CD4-positive, alpha-beta T cell treated with Interferon alpha-2 for 1 hour (primary cell): ENCODE measurements at places on chromosomes 16 and 17.
A peak's percentile ranks its signal among the peaks of the same experiment; 100 is the strongest.

GRCh38 chr17:77666881-77667395, 291.6 kb upstream of the TNRC6C start:
- peak; percentile 75 for DNase-seq

DNA sequence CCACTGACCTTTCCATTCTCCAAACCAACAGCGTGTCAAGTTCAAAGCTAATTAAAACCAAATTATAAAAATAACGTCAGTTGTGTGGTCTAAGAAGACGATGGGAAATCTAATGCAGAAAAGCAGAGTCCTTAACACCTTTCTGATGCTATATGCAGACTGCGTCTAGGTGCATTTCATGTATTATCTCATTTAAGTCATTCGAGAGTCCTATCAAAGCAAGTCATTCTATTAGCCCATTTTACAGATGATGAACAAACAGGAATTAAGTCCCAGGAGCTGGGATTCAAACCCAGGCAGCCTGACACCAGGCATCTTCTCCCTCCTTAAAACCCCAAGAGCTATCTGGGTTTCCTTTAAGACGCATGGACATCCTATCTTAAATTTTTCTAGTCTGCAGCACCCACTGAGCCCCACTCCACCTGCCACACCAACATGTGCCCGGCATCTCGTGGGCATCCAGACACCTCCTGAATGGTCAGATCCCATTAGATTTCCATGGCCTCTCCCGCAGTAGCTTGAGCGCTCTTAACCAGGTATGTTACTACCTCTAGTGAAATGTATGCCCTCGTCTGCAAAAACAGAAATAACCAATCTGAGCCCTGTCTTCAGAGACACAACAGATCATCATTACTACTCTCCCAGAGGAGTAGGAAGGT, 115.1 kb downstream of the ZFHX3 start:
- DNase-seq: no peak

DNA sequence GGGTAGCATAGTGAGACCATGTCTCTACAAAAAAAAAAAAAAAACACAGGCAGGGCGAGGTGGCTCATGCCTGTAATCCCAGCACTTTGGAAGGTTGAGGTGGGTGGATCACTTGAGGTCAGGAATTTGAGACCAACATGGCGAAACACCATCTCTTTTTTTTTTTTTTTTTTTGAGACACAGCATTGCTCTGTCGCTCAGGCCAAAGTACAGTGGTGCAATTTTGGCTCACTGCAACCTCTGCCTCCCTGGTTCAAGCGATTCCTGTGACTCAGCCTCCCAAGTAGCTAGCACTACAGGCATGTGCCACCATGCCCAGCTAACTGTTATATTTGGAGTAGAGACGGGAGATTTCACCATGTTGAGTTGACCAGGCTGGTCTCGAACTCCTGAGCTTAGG, 5.1 kb downstream of the RAMP2 start:
- no peak for DNase-seq

DNA sequence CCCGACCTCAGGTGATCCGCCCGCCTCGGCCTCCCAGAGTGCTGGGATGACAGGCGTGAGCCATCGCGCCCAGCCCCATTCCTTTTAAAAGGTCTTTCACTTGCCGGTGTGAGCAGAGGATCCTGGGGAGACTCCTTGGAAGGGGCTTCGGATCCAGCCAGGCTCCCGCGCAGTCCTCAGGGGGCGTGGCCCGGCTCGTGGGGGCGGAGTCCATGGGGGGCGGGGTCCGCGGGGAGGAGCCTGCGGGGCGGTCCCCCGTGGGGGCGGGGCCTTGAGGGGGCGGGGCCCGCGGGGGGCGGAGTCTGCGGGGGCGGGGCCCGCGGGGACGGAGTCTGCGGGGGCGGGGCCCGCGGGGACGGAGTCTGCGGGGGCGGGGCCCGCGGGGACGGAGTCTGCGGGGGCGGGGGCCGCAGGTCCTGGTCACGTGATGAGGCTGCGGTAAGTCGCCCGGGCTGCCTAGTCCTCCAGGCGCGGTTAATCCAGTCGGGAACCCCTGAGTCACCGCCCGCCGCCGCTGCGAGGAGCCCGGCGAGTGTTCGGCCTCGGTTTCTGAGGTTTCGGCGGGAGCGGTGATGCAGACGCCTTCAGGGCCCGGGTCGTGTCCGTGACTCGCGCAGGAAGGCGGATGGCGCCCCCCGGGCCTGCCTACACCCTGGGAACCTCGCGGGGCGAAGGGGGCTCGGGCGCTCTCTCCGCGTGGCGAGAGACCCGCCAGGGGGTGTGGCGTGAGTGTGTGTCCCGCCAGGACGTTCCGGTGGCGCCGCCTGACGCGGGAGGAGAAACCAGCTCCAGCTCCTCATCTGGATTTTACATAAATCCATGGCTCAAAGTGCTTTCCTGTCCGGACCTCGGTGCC, 23.6 kb upstream of the ABR start:
- peak; percentile 53 for DNase-seq

- DNase-seq: peak; percentile 74
These were observed 27.1 kb downstream of the CDH13 start for GRCh38 chr16:82653550-82654511.

GRCh38 chr16:76583945-76584344, 306.7 kb downstream of the CNTNAP4 start:
- DNase-seq: no peak

DNA sequence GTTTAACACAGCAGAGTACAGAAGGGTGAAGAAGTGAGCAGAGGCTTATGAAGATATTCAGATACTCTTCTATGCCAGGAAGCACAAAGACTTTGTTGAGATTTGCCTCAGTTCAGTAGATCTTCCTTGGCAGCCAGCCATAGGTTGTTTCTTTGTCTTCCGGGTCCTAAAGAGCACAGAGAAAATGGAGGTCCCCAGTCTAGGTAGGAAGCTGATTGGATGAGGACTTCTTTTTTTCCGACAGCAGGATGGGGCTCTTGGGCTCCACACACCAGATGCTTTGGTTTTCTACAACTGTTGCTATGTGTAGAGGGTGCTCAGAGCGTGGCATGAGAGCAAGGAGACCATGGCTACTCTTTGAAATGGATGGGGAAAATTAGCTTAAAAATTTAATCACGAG, 8.3 kb upstream of the CDC6 start:
- DNase-seq: no peak

GRCh38 chr17:46851029-46851741, at the start of gene WNT9B:
WNT9B (plus strand) TSS chr17:46851583; CDS start chr17:46851639, 56 bp downstream.
- DNase-seq: no peak

GRCh38 chr17:75806822-75807500, 22.4 kb downstream of the UNK start:
- no peak for DNase-seq

DNA sequence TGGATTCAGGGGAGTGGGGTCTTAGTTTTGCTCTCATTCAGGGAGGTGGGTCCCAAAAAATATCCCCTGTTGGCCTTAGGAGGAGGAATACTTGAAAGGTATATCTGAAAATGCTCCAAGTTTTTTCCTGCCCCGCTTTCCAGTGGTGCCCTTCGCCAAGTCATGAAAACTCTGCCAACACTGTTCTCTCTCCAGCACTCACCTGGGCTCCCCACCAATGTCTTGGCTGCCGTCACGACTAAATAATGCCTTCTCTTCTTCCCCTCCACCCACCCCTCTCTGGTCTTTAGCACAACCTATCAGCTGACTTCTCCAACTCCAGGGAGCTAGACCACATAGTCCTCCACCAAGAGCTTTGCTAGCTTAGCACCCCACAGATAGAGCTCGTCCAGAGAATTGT, 30.6 kb downstream of the ZFHX3 start:
- no peak for DNase-seq

DNA sequence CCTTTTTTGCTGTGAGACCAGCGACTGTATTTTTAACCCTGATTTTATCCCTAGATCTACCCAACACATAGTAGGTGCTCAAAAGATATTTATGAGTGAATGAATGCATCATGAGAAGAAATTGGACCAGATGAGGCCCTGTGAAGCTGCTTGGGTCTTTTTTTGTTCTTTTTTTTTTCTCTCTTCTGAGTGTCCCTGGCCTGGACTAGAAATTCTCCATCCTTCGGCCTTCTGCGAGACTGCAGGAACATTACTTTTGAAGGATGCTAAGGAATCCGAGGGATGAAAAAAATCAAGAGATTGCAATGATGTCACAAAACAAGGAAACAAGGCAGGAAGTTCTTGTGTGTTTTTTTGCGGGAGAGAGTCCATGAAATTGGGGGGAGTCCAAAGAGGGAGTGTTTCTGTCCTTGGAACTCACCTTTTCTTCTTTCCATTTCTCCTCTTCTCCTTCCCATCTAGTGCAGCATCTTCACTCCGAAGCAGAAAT, 560 bp upstream of the RUSF1 start:
- no peak for DNase-seq

- no peak for DNase-seq
These were observed 5.4 kb upstream of the CPNE2 start for GRCh38 chr16:57087003-57087402.

GRCh38 chr17:75102385-75102821, 7.4 kb upstream of the ARMC7 start:
- DNase-seq: peak; percentile 43

- DNase-seq: peak; percentile 55
These were observed 10.1 kb upstream of the STAC2 start for GRCh38 chr17:39235555-39236449.

DNA sequence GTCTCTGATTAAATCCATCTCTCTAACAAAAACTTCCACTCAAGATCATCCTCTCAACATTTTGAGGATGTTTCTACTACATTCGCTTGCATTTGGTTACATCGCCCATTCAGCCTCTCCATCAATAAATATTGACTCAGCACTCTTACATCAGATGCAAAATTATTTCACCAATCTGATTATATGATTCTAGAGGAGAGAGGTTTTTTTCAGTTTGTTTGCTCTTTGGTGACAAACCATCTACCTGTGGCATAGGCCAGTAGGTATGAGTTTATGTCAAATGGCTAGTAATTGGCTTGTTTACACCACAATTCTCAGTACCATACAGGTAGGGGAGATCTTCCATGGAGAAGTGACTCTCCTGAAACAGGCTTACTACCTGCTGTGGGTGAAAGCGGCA, 52.3 kb downstream of the TOX3 start:
- DNase-seq: no peak

- DNase-seq: peak; percentile 58
These were observed 100.8 kb upstream of the CORO6 start for GRCh38 chr17:29723278-29724047.

GRCh38 chr16:58086381-58087208, 42.6 kb downstream of the CFAP20 start:
- DNase-seq: no peak

GRCh38 chr17:50359998-50360461, 13.0 kb downstream of the MRPL27 start:
- DNase-seq: no peak

DNA sequence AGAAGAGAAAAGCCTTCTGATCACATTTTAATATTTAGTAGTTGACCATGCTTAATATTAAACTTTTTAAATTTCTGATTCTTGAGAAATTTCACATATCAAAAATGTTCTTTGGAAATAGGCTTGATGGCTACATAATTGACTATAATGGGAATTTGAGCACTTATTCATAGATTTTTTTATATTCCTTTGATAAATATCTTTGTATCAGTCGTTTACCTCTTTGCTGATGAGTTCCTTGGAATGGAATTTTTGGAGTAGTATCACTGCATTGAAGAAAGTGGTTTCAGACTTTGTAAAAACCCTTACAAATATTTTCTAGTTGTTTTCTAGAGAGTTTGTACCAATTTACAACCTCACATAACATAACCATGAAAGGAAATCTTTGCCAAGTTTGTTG, 14.7 kb downstream of the DNAAF1 start:
- no peak for DNase-seq

DNA sequence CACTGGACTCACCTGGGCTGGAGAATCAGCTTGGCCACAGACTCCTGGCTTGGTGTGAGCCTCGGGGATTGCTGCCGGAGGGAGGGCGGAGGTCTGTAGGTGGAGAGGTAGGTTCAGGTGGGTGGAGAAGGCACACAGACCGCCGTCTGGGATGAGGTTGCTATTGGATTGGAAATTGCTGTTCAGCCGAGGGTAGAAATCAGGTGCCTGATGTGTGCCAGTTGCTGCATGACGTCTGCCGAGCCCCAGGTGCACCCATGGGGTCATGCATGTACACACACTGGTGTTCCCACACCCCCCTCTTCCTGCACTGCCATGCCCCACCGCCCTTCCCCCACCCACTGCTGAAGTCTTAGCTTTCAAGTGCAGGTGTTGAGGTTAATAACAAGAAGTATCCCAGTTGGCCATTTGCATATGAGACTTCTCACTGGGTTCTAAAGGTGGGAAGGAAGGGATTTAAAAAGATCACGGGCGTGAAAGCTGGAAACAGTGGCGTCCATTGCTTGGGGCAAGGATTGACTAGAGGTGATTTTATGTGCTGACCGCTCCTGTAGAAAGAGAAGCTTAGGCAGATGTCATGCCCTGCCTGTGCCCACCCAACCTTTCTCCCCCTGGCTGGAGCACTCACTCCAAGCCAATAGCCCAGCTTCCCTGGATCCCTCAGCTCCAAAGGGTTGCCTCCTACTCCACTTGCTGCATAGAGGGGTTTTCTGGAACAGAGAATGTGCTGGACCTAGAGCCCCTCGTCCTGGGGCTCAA, 193.6 kb downstream of the CCDC182 start:
- peak; percentile 86 for DNase-seq

GRCh38 chr16:82541103-82541502, 85.7 kb upstream of the CDH13 start:
- DNase-seq: no peak

DNA sequence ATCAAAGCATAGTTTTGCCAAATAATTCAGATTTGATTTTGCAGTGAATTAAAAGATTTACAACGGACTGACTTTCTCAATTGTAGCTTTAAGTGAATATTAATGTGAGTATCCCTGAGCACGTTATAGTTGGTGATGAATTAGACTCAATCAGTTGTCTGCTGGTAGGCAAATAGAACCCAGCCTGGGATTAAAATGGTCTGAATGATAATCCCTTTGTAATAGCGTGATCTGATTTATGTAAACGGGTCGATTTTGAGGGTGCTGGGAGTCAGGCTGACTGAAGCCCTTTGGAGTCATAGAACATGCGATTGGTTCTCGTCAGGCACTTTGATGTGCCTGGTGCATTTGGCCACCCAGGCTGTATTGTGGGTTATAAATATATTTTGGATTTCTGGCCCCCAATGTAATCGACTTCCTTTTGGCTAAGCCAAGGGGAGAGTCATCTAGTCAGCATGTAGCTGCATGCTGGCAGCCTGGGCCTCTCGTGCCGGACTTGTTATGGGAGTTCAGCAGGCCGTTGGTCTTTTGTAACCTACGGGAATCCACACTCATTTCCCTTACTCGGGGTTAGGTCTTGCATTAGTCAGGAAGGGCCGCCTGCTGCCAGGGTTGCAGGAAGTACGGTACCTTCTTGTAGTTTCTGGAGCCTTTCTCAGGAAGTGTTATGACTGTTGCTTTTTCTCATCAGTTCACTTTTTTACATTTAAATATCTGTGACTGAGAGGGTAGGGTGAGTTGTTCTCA, 5.4 kb downstream of the PGS1 start:
- peak; percentile 56 for DNase-seq
